ENCODE measurements at places on chromosomes 2 and 18. TPM values are rescaled to one million over a fixed set of nuclear protein-coding genes. Genes with fewer than 3 reads are reported as not detected.
A peak's percentile ranks its signal among the peaks of the same experiment; 100 is the strongest.

- DNase-seq: no peak
Measured at GRCh38 chr2:60552851-60553494, 481 bp downstream of the BCL11A start.

DNA sequence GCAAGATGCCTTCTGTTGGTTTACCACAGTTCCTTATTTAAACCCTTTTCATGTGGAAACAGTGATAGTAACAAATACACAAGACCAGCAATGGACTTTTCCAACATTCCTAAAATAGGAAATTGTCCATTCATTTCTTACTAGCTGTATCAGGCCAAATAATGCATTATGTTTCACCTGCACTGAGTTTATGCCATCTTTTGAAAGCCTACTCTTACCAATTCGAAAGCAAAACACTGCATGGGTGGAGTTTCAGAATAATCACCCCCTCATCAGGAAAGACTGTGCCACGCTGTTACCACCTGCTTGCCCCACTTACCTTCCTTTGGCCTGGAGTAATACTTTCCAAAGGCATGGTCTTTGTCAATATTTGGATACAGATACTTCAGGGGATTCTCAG, 37.5 kb downstream of the STAT1 start:
- DNase-seq: no peak

DNA sequence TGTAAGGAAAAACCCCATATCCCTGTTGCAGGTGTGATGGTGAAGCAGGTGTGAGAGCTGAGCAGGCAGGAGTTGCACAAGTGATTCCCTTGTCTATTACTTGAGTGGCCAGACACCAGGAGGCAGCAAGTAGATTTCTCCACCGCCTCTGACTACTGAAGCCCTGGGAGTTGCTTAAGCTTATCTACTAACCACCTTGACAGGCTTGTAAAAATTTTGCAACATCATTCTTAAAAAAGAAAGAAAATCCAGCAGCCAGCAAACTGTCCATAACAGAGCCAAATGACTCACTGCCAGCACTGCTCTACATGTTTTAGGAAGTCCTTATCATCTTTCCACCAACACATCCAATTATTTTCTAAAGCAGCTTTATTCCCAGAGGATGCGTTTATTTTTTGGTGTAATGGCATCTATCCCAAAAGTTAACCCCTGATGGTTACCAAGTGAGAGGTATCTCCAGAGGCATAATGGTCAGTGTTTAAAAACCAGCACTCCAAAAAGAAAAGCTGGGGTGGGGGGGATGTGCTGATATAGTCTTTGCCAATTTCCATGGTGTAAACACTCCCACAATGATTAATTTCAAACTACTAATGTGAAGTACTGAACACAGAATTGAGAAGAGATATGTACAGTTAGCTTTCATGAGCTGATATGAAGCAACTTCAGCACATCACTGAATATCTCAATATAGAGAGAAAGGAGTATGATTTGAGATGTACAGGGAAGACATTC, 16.3 kb upstream of the GPR39 start:
- no peak for DNase-seq

DNA sequence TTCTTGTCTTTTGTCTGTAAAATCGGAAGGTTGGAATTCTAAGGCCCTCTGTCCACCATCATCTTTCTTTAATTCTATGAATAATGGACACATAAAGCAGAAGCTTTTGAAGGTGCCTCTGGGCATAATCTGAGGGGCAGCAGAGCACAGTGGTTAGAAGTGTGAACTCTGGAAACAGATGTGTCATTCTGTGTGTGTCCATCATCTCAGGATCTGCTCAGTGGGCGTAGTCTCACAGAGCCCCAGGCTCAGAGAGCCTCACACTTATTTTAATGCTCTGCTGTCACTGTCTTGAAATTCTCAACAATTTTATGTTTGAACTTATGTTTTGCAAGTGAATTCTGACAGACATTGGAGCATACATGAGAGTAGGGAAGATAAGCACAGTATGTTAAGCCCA, 31.0 kb upstream of the CCDC93 start:
- DNase-seq: no peak

- DNase-seq: no peak
Measured at GRCh38 chr2:178949584-178949983, 100.4 kb downstream of the CCDC141 start.

- DNase-seq: no peak
Measured at GRCh38 chr2:42764901-42765300, 966 bp upstream of the OXER1 start.

GRCh38 chr2:221102896-221103688, 469.0 kb downstream of the EPHA4 start:
- no peak for DNase-seq

GRCh38 chr2:190405995-190406394, 2.2 kb upstream of the MFSD6 start:
- DNase-seq: no peak

- no peak for DNase-seq
Measured at GRCh38 chr18:23977103-23977502, 37.5 kb upstream of the TTC39C start.

DNA sequence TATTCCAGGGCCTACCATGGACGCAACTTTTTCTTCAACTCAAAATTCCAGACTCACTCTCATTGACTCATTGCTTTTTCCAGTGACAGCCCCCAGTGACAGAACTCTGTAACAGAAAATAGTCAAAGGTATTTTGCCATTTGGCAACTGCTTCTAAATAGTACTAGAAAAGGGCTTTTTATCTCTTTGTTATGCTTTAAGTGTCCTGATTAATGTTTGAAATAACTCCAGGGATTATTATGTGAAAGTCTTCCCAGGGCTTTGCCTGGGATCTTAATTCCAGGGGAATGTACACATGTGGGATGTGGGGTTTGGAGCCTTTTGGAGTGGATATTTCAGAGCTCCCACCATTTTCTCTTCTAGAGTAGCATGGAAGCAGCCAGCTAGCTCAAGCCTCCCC, 198.8 kb downstream of the KCNS3 start:
- no peak for DNase-seq

GRCh38 chr2:143617803-143618415, 488.7 kb downstream of the ARHGAP15 start:
- no peak for DNase-seq

DNA sequence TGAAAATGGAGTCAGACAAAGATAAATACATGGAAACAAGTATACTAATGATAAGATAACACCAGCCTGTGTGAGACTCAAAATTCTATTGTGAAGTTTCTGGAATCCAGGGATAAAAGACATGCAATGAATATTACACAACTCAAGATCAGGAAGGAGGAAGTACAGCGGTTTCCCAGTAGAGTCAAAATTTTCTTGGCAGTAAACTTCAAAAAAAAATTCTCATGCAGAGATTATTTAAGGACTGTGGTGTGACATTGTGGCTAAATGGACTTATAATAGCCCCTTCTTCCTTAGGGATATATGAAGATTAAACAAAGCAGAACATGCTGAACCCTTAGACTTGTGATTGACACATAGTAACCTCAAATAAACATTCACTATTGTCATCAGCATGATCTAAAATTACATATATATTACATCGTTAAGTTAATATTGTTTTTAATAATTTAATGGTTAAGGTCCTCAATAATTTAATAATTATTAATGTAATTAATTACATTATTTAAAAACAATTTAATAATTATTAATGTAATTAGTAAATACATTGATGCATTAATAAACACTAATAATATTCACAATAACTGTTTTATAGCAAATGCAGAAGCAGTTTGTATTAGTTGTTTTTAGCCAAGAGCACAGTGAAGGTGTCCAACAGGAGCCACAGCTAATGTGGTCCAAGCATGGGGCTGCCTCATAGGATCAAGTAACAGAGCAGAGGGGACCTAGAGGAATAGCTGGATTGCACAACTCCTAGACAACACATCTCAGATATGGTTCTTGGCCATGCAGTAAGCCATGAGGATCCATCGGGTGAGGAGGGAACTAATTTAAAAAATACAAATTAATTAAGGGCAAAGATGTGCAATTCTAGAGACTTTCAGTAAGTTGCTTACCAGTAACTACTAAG, 77.3 kb downstream of the POLE4 start:
- DNase-seq: no peak

- no peak for DNase-seq
Measured at GRCh38 chr2:240423788-240424191, 11.7 kb upstream of the GPC1 start.

- DNase-seq: peak; percentile 26
Measured at GRCh38 chr18:29840089-29840488, 1202.5 kb downstream of the DSC3 start.

GRCh38 chr2:218285604-218286003, 6.7 kb downstream of the TMBIM1 start:
- DNase-seq: no peak

DNA sequence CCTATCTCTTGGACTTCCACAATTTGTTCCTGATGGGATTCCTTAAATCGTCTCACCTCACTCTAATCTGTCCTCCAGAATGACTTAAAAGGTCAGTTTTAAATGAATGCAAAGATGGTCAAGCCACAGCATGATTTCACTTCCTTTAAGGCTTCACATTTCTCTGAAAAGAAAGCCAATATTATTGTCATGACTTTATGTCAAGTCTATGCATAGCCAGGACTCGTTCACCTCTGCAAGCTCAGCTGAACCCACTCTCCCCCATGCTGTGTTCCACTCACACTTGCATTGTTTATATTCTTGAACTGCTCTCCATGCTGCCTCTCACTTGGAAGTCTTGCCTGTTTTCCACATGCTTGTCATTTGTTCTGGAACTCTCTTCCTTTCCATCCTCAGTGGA, 298.4 kb upstream of the MMADHC start:
- DNase-seq: no peak

The ACTR3 gene
- 277 TPM for total RNA-seq

The SIX2 gene
- not detected for total RNA-seq

The GALNT1 gene
- 137 TPM for total RNA-seq

The LBX2 gene
- 3.0 TPM for total RNA-seq

The DYNAP gene
- total RNA-seq: not detected
